ENCODE measurements at places on chromosomes 12 and 14.

GRCh38 chr12:13275241-13276085 is 78.9 kb downstream of the EMP1 start:
- DNase-seq = no peak

- DNase-seq = no peak
Observed at GRCh38 chr12:42469355-42470175, 120.0 kb downstream of the PRICKLE1 start.

DNA sequence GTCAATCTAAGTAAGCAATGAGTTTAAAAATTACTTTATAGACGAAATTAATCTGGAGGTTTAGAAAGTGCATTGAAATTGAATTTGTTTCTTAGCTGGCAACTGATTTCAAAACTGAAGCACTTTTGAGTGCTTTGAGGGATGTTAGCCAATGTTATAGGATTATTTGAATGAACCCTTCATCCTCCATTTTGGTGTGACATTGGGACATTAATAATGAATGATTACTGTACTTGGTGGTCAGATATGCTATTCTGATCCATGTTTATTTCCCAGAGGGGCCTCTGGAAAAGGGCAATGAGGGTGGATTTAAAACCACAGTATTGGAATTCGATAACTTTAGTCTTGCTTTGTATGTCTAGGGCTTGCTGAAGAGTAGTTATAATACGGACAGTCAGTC is 183.2 kb downstream of the AKAP6 start:
- no peak for DNase-seq

DNA sequence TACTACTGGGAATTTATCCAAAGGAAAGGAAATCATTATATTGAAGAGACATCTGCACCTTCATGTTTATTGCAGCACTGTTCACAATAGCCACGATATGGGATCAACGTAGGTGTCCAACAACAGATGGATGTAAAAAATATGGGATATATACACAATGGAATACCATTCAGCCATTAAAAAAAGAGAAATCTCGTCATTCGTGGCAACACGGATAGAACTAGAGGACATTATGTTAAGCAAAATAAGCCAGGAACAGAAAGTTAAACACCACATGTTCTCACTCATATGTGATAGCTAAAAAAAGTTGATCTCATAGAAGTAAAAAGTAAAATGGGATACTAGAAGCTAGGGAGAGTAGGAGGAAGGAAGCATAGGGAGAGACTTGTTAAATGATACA is 82.9 kb upstream of the CLMN start:
- DNase-seq = no peak

GRCh38 chr12:98422359-98422758 is 93.0 kb upstream of the TMPO start:
- DNase-seq = no peak

GRCh38 chr12:87094356-87094755 is 838.2 kb upstream of the MGAT4C start:
- DNase-seq = no peak

GRCh38 chr14:35378425-35379233 is 25.9 kb downstream of the NFKBIA start:
- DNase-seq = no peak

DNA sequence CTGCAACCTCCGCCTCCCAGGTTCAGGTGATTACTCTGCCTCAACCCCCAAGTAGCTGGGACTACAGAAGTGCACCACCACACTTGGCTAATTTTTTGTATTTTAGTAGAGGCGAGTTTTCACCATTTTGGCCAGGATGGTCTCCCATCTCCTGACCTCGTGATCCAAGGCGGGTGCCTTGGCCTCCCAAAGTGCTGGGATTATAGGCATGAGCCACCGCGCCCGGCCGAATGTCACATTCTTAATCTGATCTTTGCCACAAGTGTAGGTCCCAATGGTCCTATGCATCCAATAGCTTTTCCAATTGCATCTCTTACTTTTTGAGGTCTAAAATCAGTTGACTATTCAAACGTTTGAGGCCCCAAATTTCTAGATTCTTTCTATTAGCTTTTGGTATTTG is 676.0 kb downstream of the SLC16A7 start:
- DNase-seq = no peak

- DNase-seq = no peak
Observed at GRCh38 chr14:35959835-35960234, 133.7 kb downstream of the BRMS1L start.

- DNase-seq = no peak
Observed at GRCh38 chr12:6065863-6066199, 58.6 kb downstream of the VWF start.

DNA sequence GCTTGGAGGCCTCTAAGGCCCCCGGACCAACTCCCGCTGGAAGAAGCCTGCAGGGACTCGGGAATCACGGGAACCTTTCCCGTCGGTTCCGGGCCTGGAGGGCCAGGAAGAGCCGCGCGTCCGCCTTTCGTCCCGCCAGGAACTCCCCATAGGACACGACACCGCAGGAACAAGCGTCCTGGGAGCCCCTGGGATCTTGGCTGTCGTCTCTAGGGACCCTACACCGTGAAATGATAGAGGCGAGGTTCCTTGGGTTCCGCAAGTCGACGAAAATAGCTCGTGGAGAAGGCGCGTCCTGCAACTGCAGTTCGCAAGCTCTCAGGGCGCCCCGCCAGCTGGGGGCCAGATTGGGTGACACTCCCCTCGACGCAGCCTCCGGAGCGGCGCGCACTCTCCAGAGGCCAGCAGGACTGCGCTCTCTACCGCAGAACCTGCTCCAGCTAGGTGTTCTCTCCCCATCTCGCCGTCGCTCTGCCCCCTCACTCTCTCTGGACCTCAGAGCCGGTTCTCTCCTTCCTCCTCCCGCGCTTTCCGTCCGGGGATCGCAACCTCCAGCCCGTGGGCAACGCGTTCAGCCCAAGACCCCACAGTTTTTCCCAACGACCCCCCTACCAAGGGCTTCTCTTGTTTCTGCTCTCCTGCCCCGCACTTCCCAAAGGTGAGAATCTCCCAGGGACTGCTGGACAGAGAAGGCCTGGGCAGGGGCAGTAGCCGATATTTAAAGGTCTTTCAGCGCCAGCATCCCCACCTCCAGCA is 776 bp downstream of the BMP4 start:
- no peak for DNase-seq

GRCh38 chr14:100599981-100600380 is 12.8 kb upstream of the BEGAIN start:
- DNase-seq = no peak

GRCh38 chr12:57549909-57550640 is at the start of gene KIF5A:
Gene KIF5A, plus strand, starts transcription at chr12:57550044. Its CDS starts 228 bp downstream, at chr12:57550272.
- no peak for DNase-seq

GRCh38 chr12:108559748-108560147 is 1.2 kb downstream of the SART3 start:
- DNase-seq = no peak

- DNase-seq = no peak
Observed at GRCh38 chr14:83416476-83416875, 1882.8 kb upstream of the SEL1L start.

DNA sequence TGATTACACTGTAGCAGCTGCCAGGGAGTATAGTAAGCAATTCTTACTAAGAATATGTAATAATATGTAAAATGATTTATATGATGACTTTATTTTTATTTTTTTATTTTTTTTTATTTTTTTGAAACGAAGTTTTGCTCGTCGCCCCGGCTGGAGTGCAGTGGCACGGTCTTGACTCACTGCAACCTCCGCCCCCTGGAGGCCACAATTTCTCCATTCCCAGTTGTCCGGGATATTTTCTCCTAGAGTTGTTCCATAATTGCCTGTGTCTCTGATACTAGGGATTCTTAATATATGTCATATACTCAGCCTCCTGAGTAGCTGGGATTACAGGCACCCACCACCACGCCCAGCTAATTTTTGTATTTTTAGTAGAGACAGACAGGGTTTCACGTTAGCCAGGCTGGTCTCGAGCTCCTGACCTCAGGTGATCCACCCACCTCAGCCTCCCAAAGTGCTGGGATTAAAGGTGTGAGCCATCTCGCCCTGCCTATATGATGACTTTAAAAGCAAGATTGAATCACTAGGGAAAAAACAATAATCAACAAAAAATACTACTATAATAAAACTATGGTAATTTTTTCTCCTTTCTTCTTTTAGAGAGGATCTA is 12.2 kb upstream of the ITPR2 start:
- no peak for DNase-seq

GRCh38 chr14:92462568-92462967 is 51.0 kb upstream of the RIN3 start:
- no peak for DNase-seq

GRCh38 chr14:106883218-106883692 is 1356.9 kb downstream of the TMEM121 start:
- DNase-seq = no peak

- DNase-seq = no peak
Observed at GRCh38 chr12:121579190-121579791, 1.5 kb downstream of the KDM2B start.

DNA sequence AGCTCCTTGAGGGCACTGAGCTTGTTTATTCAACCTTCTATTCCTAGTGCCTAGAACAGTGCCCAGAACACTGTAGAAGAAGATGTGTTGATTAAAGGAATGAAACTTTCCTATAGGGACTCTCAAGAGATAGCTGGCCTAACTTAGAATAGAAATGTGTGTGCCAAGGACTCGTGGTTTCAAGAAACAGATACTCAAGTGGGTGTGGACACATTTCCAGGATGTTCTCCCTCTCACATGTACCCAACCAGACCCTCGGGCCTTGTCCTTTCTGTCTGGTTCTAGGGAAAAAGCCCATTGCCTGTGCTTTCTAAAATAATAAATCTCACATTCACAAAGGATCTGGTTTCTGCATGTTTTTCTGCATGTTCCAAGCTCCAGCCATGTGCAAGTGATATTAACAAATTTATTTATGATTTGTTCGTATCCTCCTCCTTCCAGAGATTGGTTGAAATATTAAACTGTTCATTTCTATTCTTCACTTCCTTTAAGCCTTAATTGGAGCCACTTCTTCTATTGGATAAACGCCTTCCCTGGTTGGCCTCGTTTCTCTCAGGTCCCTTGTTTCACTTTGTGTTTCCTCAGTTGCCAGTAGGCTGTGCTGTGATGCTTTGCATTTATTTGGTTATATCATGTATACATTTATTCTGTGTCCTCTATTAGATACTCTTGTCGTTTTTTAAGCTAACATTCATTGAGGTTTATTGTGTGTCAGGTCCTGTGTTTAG is 89.8 kb downstream of the CRADD start:
- no peak for DNase-seq

DNA sequence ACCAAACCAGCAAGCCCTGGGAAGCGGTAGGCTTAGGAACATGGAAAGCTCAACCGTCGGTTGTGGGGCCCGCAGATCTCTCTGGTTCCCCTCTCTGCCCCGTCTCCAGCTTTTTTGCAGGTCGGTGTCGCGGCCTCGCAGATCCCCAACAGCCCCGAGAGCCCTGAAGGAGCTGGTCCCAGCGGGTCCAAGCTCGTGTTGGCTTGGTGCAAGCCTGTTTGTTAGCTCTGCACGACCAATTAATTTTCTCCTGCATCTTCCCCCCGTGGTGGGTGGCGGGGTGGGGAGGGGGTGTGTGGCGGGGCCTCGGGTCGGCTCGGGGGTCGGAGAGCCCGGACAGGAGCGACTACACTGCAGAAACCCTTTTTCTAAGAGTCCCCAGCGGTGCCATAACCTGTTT is 449 bp upstream of the SLC24A4 start:
- no peak for DNase-seq
